ENCODE measurements at places on chromosomes 1 and 21.

- DNase-seq: no peak
Observed at GRCh38 chr1:15324869-15325335, 77.9 kb downstream of the FHAD1 start.

DNA sequence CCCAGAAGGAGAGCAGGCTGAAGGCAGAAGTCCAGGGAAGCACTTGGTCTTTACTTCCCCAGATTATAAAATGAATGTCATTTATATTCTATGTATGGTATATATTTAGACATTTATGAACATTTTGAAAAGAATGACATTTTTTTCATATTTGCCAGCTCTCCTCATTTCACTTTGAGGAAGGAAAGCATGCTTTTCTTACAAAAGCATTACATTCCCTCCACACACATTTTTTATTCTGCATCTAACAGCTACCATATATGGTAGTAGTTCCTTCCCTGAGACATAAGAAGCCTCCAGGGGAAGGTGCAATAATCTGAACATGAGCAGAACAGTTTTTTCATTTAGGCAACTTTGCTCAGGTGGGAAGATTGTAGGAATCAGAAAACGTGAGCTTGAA, 94.0 kb downstream of the LRRC7 start:
- DNase-seq: no peak

DNA sequence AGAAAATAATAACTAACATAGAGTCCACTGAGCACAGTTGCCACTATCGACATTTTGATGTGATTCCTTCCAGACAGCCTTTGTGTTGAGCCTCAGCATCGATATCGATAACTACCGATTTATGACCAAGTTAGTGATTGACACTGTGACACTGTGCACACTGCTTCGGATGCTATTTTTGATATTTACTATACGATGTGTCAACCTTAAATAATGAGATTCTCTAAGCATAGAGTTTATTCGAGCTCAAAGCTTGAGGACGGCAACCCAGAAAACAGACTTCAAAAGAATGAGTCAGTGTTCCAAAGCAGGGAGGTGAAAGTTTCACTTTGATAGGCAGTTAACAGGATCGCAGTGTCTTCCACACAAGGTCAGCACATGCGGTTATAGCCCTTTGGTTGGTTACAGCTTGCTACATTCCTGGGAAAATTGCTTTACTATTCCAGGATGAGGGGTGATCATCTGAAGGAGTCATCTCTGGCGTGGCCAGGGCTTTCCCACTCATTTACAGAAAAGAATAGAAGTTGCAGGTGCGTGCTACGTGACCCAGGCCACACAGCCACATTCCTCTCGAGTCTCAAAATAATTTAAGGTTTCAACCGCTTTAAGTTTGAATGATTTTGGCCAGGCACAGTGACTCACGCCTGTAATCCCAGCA, 53.6 kb upstream of the EFHD2 start:
- DNase-seq: no peak

GRCh38 chr1:113808450-113809195, 3.7 kb downstream of the RSBN1 start:
- DNase-seq: no peak

DNA sequence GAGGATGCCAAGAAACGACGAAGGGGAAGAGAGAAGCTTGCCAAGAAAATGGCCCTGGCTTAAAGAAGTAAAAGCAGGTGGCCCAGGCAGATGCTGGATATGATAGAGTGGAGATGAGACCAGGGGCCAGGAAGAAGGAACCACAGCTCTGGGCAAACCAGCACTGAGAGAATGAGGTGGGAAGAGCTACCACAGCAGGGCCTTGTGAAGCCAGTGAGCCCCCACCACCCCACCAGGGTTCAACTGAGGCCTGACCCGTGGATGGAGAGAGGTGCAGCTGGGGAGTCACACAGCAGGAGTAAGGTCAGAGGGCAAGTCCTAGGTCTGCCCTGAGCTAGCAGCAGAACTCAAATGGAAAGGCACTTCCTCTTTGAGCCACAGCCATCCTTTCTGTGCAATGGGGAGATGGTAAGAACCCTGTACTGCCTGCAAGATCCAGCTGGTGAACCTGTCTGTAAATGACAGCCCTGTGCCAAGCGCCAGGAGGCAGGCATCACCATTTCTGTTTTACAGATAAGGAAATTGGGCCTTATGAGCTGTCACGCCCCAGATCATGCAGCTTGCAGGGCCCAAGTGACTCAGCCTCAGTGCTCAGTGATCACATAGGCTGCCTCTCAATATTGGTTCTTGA, 8.5 kb downstream of the SH3BGRL3 start:
- DNase-seq: no peak

- no peak for DNase-seq
Observed at GRCh38 chr1:203601716-203602309, 24.8 kb upstream of the ATP2B4 start.

DNA sequence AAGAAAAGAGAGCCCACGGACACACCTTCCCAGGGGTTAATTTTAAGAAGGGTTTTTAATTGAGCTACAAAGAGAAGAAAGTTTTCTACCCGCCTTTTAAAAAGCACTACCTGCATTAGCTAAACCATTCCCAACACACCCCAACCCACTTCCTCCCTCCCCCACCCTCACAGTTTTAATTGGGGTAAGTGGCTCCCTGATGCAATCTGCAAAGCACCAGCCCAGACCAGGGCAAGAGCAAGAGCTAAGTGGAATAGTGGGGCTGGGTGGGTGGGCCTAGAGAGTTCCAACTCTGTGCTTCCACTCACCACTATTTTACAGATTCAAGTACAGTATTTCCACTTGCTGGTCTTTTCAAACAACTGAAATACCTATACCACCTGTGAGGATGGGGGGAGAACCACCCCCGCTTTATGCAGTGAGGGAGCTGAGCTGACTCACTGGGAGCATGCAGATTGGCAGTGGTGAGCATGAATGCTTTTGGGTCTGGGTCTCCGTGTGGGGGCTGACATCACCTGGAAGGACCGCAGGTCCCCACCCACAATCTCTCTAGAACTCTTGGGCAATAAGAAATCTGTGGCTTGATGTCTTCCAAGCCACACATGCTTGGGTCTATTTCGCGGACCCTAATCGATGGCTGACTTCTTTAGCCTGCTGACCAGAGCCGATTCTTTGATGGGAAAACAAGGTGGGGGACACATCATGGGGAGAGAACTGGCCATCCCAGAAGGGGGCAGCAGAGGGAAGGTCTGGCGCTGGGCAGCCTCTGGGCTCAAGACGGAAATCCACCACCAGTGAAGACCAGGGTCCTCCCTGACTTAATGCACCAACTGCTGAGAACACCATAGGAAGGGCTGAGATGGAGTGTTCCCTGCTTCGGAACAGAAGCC, 95.5 kb downstream of the SSBP3 start:
- no peak for DNase-seq
